ENCODE measurements at places on chromosomes 13 and 19.

DNA sequence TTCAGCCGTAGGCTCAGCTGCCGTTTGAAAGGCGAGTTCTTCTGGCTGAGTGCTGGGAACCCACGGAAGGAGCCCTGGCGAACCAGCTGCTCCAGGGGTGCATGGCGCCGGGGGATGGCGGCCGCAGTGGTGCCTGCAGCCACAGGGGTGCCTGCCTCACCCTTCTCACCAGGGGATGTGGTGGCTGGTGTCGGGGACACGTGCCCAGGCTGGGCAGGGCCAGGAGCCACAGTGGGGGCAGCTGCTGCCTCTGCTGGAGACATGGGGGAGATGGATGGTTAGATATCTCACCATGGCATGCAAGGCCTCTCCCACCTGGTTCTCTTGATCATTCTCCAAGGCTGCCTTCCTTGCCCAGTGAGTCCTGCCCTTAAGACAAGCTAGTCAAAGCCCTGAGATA is 17.1 kb downstream of the NUMBL start:
- no peak for DNase-seq

DNA sequence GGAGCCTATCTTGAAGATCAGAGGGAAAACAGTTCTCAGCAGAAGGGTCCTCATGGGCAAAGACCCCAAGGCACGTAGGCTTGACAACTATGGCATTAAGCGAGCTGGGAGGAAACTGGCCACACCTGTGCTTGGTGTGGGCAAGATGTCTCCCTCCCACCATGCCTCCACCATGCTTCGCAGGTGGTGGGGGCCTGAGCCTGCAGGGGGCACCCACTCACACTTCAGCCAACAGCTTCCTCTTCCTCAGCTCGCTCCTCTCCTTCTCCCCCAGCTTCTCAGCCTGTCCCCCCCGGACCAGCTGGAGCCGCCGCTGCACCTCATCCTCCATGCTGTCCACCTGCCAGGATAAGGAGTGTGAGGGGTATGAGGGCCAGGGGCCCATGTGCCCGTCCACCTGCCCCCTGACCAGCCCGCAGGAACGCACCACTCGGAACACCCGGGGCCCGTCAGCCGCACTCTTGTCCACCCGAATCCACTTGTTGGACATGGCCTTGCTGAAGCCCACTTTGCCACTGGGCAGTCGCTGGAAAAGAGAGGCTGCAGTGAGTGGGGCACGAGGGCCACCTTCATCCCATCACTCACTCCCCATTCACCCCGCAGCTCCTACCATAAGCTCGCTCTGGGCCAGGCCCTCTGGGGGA is 3.4 kb downstream of the FARSA start:
- DNase-seq, result no peak

DNA sequence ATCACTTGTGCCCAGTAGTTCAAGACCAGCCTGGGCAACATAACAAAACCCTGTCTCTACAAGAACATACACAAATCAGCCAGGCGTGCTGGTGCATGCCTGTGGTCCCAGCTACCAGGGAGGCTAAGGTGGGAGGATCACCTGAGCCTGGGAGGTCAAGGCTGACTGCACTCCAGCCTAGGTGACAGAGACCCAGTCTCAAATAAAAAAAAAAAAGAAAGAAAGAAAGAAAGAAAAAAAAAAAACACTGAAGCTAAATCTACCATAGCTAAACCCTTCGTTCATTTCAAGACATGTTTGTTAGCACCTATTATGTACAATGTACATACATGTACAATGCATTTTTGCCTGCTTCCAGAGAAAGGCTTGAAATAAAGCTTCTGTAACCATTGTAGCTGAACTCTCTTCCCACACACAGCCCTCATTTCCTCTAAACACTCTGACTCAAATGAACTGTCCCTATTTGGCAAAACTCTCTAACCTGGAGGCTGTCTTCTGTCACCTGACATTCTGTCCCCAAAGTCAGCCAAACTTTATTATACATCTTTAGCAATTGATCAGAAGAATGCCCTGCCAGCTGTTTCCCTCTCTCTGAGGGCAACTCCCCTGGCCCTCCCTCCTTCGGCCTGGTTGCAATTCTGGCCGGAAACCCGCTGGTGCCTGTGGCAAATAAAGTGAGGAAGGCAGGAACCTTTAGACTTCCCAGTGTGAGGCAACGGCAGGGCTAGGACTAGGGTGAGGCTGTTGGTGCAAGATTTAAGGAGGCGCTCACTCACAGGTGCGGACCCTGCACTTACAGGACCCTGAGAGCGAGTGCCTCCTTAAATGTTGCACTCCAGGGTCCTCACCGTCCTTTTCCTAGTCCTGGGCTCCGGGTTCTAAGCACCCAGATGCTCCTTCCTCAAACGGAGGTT is 1.8 kb downstream of the ETHE1 start:
- no peak for DNase-seq

DNA sequence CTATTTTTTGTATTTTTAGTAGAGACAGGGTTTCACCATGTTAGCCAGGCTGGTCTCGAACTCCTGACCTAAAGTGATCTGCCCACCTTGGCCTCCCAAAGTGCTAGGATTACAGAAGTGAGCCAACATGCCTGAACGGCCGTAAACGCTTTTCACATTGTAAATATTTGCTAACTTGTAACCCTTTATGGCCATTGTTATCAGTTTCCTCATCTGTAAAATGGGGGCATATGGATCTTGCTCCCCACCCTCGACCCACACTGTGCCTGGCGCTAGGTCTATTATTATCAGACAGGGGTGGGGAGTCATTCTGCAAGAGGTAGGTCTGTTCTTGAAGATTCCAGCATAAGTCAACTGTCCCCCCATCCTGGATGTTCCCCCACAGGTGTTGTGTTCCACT is 11.9 kb downstream of the NCAN start:
- DNase-seq, result no peak

GRCh38 chr13:29529754-29530153 is 65.7 kb downstream of the SLC7A1 start:
- DNase-seq, result no peak

DNA sequence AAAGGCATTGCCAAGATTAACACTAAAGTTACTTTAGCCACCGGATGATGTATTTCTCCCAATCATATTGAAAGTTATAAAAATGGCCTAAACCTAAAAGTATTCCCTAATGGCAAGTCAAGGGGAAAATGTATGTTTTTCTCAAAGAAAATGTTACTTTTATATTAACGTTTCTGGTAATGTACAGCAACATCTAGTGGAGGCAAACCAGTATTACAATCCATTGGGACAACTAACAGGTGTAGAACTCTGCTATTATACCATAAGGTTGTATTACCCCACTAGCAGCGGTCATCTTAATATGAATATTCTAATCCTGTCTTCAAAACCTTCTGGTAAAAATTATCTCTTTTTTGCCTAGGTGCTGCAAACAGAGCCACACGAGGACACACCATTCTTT is 69.2 kb downstream of the ZNF100 start:
- DNase-seq, result peak; percentile 48

DNA sequence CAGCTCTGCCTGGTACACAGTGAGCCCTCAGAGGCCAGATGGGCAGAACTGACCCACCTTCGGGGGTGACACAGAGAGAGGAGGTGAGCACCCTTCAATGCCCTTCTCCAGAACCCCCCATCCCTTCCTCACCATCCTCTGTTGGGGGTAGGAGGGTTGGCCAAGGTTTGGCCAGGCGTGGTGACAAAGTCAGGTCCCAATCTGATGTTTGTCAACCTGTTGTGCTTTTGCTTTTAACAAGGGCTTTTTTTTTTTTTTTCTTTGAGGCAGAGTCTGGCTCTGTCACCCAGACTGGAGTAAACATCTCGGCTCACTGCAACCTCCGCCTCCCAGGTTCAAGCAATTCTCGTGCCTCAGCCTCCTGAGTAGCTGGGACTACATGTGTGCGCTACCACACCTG is 7.3 kb downstream of the PTGIR start:
- no peak for DNase-seq

DNA sequence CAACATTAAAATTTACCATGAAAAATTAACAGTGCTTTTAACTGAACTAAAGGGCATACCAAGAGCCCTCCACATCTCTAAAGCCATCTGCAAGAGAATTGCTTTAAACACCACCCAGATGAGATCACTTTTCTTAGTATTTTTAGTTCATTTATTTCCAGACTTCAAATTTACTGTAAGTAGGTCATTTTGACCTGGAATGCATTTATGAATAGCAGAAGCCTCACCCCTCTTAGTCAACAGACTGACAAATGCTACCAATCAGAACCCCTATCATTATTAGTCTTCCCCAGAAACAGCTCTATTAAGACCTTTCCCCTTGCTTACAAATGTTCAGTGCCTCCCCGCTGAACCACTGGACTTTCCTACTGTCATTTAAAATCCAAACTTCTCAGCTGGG is 27.3 kb downstream of the RUBCNL start:
- no peak for DNase-seq

DNA sequence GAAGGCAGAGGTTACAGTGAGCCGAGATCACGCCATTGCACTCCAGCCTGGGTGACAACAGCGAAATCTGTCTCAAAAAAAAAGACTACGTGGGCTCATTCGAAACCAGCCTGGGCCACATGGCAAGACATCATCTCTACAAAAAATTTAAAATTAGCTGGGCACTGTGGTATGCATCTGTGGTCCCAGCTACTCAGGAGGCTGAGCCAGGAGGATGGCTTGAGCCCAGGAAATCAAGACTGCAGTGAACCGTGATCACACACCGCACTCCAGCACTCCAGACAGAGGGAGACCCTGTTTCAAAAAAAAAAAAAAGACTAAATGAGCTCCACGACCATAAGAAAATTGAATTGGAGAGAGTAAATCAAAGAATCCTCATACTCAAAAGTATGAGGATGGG is 53.1 kb downstream of the SLC7A1 start:
- no peak for DNase-seq

GRCh38 chr13:60009300-60010253 is 154.2 kb downstream of the DIAPH3 start:
- no peak for DNase-seq

GRCh38 chr13:27290715-27291114 is 20.1 kb downstream of the RASL11A start:
- no peak for DNase-seq

DNA sequence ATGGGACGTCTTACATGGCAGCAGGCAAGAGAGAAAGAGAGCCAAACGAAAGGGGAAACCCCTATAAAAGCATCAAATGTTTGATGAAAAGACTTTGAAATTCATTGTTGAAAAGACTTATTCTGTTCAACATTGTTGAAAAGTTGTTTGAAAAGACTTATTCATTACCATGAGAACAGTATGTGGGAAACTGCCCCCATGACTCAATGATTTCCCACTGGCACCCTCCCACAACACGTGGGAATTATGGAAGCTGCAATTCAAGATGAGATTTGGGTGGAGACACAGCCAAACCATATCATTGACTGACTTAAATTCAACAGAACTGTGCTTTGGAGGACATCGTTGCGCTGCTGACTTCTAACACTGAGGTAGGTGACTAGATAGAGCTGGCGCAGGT is 48.0 kb upstream of the RCBTB2 start:
- DNase-seq, result no peak

DNA sequence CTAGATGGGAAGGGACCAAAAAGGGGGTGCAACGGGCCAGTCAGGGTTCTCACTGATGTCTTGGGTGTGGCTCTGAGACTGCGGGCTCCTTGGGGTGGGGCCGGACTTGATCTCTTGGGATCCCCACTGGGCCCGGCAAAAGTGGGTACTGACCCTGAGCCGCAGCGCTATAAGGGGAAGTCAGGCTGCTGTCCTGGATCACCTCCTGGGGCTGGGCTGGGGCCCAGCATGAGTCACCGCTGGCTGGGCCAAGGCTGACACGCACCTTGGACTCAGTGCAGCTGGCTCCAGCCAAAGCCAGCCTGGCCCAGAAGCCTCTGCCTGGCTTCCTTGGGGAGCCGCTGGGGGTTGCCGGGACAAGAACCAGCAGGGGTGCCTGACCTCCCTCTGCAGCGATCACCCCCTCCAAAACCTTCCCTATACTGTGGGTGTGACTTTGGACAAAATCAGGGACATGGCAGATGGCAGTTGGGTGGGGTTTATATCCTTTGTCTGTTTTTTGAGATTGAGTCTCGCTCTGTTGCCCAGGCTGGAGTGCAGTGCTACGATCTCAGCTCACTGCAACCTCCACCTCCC is 617 bp upstream of the IQCN start:
- no peak for DNase-seq

DNA sequence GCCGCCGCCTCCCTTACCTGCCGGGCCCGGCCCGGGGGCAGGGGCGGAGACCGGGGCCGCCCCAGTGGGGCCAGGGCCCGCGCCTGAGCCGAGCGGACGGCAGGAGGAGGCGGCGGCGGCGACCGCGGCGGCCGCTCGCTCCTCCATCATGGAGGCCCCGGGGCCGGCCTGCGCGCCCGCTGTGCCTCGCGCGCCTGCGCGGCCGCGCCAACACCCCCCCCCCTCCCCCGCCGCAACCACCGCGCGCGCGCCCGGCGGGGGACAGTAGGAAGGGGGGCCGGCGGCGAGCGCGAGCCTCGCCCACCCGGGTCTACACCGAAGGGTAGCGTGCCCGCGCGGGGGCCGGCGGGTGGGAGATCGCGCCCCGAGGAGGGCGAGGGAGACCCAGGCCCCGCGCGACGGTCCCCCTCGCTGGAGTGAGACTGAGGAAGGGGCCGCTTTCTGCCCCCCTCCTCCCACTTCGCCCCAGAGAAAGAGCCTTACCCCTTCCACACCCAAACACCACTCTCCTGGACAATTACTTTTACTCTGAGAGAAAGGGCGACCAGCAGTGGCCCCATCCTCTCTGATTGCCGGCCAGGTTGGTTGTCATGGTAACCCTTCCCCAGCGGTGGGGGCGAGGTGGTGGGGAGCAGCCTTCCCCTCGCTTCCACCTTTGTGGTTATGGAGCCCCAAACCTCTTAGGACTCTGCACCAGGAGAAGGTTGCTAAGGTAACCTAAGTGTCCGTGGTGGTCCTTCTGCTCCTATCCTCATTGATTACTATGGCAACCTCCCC is at the start of gene STRN4:
TSS of gene STRN4 (minus strand) at position 170 of the 777 bp plus-strand sequence. CDS start at position 150, 20 bp downstream.
- peak; percentile 79 for DNase-seq

- DNase-seq, result no peak
Observed at GRCh38 chr19:3292958-3293529, 68.6 kb downstream of the CELF5 start.

DNA sequence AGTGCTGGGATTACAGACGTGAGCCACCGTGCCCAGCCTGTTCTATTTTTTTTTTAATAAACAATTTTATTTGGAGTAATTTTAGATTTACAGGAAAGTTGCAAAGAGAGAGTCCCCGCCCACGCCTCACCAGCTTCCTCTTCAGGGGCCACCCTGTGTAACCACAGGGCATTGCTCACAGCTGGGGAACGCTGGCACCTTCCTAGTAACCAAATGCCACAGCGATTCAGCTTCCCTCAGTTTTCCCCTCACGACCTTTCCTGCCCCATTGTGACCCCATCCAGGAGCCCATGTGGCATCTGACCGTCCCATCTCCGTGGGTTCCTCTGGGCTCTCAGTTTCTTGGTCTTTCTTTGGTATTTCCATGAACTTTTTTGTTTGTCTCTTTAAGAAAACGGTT is 83.9 kb downstream of the GNG7 start:
- peak; percentile 71 for DNase-seq

DNA sequence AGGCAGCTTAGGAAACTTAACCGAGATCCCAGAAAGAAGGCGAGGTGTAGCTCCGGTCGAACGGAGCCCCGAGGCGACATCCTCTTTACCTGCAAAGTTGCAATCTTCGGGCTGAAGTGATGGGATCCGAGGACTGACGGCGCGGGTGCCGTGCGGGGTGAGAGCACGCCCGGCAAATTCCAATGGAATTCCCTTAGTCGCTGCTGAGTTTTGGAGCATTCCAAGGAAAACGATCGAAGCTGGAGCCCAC is 141 bp downstream of the TRPC4 start:
- no peak for DNase-seq

- peak; percentile 46 for DNase-seq
Observed at GRCh38 chr13:91805605-91806004, 407.2 kb downstream of the GPC5 start.
